ENCODE measurements at places on chromosomes 5 and 9. TPM values are rescaled to one million over a fixed set of nuclear protein-coding genes. Genes with fewer than 3 reads are reported as not detected.

ZBED3 gene
- total RNA-seq: 6.0 TPM

FGD3 gene
- total RNA-seq: 0.41 TPM

AFAP1L1 gene
- total RNA-seq: 15.5 TPM

CDC20B gene
- total RNA-seq: not detected

AGXT2 gene
- not detected for total RNA-seq

TAF11L10 gene
- not detected for total RNA-seq

LCN1 gene
- total RNA-seq: not detected

CCNJL gene
- 21.9 TPM for total RNA-seq

MEIKIN gene
- not detected for total RNA-seq

REEP2 gene
- 40.2 TPM for total RNA-seq

FAXDC2 gene
- 0.62 TPM for total RNA-seq

SCGB3A1 gene
- 3.7 TPM for total RNA-seq

PCDHB16 gene
- total RNA-seq: 0.92 TPM

IFNA13 gene
- total RNA-seq: not detected

ATP10B gene
- under 0.01 TPM for total RNA-seq

LMAN2 gene
- 308 TPM for total RNA-seq

SYK gene
- total RNA-seq: 12.3 TPM

EQTN gene
- total RNA-seq: not detected

NDUFA8 gene
- 37.3 TPM for total RNA-seq

CCDC187 gene
- total RNA-seq: under 0.01 TPM

ZDHHC12 gene
- 104 TPM for total RNA-seq

RNF20 gene
- total RNA-seq: 26.2 TPM

FST gene
- total RNA-seq: 0.33 TPM

BTNL8 gene
- not detected for total RNA-seq

PCDHA9 gene
- total RNA-seq: under 0.01 TPM

C5orf52 gene
- total RNA-seq: not detected

CEP72 gene
- 2.7 TPM for total RNA-seq

IFNB1 gene
- not detected for total RNA-seq

PCDHGA6 gene
- 3.1 TPM for total RNA-seq

ANXA2R gene
- total RNA-seq: 0.79 TPM

GTF2H2C gene
- total RNA-seq: 28.4 TPM

PIP5KL1 gene
- total RNA-seq: 4.2 TPM

SFXN1 gene
- total RNA-seq: 56.9 TPM

CAVIN4 gene
- 3.6 TPM for total RNA-seq

GMCL2 gene
- not detected for total RNA-seq

KCNV2 gene
- total RNA-seq: not detected

KCNT1 gene
- total RNA-seq: not detected

ZDHHC21 gene
- total RNA-seq: 7.5 TPM

CORO2A gene
- total RNA-seq: 7.8 TPM

RNF208 gene
- 4.2 TPM for total RNA-seq

CA9 gene
- 0.27 TPM for total RNA-seq

ABLIM3 gene
- total RNA-seq: 35.2 TPM

ADAMTSL1 gene
- total RNA-seq: 0.62 TPM

CCDC192 gene
- total RNA-seq: not detected

WDR38 gene
- not detected for total RNA-seq

NME5 gene
- total RNA-seq: 7.9 TPM

SLC36A3 gene
- total RNA-seq: not detected

HAPLN1 gene
- not detected for total RNA-seq

OR2Y1 gene
- total RNA-seq: not detected

NDOR1 gene
- 28.6 TPM for total RNA-seq

LRRC19 gene
- total RNA-seq: not detected

RAB3C gene
- total RNA-seq: not detected

IRX1 gene
- 6.5 TPM for total RNA-seq

PCDHGA11 gene
- 7.4 TPM for total RNA-seq

PCDHGB3 gene
- total RNA-seq: 1.3 TPM

NTNG2 gene
- total RNA-seq: 0.42 TPM

CER1 gene
- total RNA-seq: not detected
